ENCODE measurements at places on chromosomes 5 and 9.

- no peaks in the 10 kb centered on the region for H3K36me3 ChIP-seq
- H3K4me3 ChIP-seq = no peak overlapping the region
- no peak for DNase-seq
- no peaks in the 10 kb centered on the region for H3K4me1 ChIP-seq
Measured at GRCh38 chr5:159050316-159051143, 49.2 kb downstream of the EBF1 start.

DNA sequence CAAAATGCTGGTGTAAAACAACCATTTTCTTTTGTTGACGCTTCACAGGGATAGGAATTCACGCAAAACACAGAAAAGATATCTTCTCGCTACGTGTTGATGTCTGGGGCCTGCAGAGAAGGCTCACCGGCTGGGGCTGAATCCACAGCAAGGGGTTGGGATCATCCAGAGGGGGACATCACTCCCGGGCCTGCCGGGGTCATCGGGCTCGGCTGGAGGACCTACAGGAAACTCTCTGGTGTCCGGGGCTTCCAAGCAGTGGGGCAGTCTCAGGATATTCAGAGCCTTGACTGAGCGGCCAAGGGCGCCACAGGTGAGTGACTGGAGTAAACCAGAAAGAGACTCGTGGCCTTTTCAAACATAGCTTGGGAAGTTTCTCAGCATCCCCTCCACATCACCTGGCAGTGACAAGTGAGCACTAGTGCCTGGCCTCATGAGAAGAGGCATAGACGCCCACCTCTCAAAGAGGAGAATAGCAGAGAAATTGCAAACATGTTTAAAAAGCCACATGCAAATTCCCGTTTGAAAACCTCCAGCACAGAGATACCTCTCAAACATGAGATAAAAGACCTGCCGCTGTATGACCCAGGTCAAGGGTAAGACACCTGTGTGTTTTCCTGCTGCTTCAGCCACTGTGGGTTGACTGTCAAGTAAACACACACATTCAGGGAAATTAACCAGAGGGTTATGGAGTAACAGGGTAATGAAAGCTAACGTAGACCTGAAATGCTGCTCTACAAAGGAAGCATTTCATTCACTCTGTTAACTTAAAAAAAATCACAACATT lies 50.8 kb upstream of the SIMC1 start:
- no peaks in the 10 kb centered on the region for H3K27me3 ChIP-seq
- H3K4me1 ChIP-seq = no peaks in the 10 kb centered on the region
- H3K27ac ChIP-seq = no peak overlapping the region
- H3K36me3 ChIP-seq = no peaks in the 10 kb centered on the region
- H3K4me3 ChIP-seq = no peak overlapping the region
- DNase-seq = no peak

- H3K4me3 ChIP-seq = no peak overlapping the region
- H3K27ac ChIP-seq = no peak overlapping the region
- DNase-seq = no peak
- no peaks in the 10 kb centered on the region for H3K27me3 ChIP-seq
- no peaks in the 10 kb centered on the region for H3K36me3 ChIP-seq
- no peaks in the 10 kb centered on the region for H3K4me1 ChIP-seq
Measured at GRCh38 chr5:112109331-112110007, 309.6 kb downstream of the EPB41L4A start.

DNA sequence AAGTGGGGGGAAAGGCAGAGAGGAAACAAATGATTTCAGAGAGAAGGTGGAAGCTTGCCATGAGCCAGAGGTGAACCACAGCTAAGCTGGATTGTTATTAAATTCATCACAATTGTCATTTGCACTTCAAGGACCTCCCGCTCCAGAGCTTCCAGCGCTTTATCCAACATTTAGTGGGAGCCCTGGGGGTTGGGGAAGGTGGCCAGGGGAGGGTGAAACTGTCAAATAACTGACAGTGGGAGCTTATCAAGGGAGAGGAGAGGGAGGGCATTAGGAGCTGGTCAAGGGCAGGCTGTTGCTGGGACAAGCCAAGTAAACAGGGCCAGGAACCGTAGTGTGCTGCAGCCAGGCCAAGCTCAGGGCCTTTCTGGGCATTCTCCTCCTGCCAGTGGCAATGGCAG lies 71.5 kb downstream of the SIL1 start:
- DNase-seq = no peak
- H3K4me3 ChIP-seq = no peak overlapping the region
- no peaks in the 10 kb centered on the region for H3K36me3 ChIP-seq
- H3K27ac ChIP-seq = no peak overlapping the region
- no peaks in the 10 kb centered on the region for H3K4me1 ChIP-seq
- no peaks in the 10 kb centered on the region for H3K27me3 ChIP-seq

DNA sequence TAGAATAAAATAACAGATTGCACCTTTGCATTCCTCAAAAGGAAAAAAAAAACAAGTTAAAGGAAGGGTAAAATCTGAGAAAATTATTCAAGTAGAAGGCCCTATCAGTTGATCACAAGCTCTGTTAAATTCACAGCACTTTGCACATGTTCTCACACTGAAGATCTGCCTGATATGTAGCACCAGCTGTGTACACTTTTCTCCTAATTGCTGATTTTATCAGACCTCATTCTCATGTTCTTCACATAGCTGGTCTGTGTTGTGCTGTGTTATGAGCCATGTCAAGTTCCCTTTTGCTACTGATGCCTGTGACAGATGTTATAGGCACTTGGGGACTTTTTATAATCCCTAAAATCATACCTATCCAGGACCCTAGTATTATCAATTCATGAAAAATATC lies 390.4 kb upstream of the PRR16 start:
- no peaks in the 10 kb centered on the region for H3K4me1 ChIP-seq
- no peak overlapping the region for H3K4me3 ChIP-seq
- DNase-seq = no peak
- no peaks in the 10 kb centered on the region for H3K27me3 ChIP-seq
- H3K36me3 ChIP-seq = no peaks in the 10 kb centered on the region

DNA sequence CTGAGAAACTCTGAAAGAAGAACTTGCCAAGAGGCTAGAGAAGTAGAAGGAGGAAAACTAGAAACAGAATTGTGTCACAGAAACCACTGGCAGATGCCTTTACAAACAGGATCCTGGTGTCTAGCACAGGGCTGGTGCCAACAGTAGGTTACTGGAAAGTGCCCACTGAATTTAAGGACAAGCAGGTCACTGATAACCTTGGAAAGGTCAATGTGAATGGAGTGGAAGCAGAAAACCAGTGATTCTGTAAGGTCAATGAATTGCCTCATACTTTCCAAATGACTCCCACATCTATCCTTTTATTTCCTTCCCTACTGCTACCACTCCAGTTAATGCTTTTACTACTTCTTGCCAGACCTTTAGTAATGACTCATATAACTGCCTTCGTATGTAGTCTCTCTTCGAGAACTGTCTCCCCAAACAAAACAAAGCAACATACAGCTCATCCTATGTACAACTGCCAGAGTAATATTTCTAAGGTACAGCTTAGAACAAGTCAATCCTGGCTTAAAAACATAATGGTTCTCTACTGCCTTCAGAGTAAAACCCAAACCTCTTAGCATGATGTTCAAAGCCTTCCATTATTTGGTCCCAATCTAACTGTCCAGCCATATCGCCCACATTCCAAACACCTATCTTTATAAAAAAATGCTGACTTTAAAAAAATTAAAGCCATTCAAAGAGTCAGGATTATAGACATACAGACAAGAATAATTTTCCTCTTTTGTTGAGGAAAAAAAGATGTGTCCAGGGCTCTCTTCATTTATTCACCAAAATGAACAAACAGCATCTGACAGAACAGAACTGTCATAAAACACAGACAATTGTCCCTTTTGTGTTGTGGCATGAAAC lies 52.5 kb downstream of the NR3C1 start:
- no peak overlapping the region for H3K27ac ChIP-seq
- no peak overlapping the region for H3K4me3 ChIP-seq
- no peaks in the 10 kb centered on the region for H3K36me3 ChIP-seq
- DNase-seq = no peak
- peaks cover 14% of the 10 kb centered on the region for H3K4me1 ChIP-seq

- H3K36me3 ChIP-seq = no peaks in the 10 kb centered on the region
- H3K4me1 ChIP-seq = no peaks in the 10 kb centered on the region
- H3K4me3 ChIP-seq = peak overlapping the region; percentile 22
- DNase-seq = no peak
- H3K27me3 ChIP-seq = no peaks in the 10 kb centered on the region
Measured at GRCh38 chr5:1930880-1931603, 48.3 kb upstream of the IRX4 start.

DNA sequence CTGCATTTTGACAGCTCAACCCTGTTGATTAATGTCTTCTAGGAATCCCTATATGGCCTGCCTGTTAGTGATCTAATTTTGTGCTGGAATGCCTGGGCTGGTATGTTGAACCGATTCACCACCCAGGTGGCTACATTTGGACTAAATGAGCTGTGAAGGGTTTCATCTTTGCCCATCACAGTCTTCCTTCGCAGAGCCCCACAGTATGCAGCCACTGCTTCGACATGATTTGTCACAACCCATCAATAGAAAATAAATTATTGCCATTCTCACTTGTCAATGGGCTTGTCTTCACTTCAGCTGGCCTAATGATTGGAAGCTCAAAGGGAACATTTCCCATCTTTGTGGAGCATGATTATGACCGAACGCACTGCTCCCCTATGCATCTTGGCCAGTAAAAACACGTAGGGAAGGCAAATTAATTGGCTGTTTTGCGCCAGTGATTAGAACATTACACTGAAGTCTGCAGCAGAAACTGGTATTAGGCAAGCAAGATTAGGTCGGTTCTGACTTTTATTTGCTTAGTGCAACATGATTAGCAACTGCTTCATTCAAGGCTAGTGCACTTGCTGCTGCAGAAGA lies 408.5 kb downstream of the KIAA0825 start:
- no peak overlapping the region for H3K27ac ChIP-seq
- no peaks in the 10 kb centered on the region for H3K4me1 ChIP-seq

DNA sequence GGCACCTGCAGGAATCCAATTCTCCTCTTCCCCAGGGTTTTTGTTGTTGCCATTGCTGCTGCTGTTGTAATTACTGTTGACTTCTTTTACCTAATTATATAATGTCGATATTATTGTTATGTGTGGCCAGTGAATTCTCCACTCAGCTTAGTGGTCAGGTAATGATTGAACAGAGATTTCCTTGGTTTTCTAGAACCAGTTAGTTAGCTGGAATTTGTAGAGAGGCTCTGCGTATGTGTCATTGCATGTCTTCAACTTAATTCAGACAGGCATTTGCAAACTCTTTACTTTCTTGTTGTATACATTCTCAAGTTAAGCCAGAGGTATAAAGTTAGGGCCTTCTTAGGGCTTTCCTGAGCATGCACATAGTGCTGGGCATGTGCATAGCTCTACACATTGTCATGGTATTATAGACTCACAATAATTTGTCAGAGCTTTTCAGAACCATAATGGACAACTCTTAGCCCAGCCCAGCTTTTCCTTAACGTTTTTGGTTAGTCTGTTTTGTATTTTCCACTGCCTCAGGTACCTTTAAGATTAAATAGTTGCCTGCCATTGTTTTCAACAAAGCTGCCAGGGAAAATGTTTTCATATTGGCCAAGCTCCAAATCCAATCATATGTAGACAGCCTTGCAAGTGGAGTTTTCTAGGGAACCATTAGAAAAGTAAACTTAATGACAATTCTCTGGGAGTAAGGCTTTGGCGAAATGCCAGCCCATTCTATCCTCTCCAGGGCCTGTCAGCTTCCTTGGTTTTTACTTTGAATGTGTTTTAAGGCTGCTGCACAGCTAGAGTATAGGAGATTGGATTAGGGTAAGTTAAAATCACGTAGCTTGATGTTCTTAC lies 68.1 kb downstream of the UBE2R2 start:
- H3K27me3 ChIP-seq = no peaks in the 10 kb centered on the region
- no peak for DNase-seq
- H3K27ac ChIP-seq = no peak overlapping the region

DNA sequence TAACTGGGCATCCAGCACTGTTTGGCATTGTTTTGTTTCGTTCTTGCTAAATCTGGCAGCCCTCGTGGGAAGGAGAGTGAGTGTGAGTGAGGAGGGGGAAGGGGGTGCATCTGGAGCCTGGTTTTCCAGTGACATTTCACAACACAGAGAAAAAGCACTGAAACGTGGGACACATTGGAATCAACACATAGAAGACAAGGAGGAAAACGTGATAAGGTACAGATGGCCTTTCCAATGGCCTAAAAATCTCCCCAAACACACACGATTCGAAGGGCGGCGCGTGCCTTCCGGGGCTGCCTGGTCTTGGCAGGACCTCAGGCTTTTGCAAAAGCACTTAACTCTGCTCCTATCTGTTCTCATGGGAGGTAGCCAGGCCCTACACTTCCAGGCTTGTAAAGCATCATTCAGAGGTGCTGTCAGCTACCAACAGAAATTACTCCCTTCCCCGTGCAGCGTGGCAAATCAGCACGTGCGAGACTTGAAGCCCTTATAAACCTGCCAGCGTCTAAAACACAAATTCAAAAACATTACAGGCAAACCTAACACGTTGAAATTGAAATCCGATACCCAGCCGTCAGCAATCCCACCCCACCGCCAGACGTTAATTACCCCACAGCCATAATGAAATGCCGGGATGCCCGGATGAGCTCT lies 129.4 kb downstream of the OLFM1 start:
- H3K27me3 ChIP-seq = no peaks in the 10 kb centered on the region
- H3K4me3 ChIP-seq = no peak overlapping the region
- H3K36me3 ChIP-seq = no peaks in the 10 kb centered on the region
- no peak for DNase-seq
- no peaks in the 10 kb centered on the region for H3K4me1 ChIP-seq

- H3K4me3 ChIP-seq = no peak overlapping the region
- no peak overlapping the region for H3K27ac ChIP-seq
Measured at GRCh38 chr5:389891-390622, 52.9 kb upstream of the EXOC3 start.

DNA sequence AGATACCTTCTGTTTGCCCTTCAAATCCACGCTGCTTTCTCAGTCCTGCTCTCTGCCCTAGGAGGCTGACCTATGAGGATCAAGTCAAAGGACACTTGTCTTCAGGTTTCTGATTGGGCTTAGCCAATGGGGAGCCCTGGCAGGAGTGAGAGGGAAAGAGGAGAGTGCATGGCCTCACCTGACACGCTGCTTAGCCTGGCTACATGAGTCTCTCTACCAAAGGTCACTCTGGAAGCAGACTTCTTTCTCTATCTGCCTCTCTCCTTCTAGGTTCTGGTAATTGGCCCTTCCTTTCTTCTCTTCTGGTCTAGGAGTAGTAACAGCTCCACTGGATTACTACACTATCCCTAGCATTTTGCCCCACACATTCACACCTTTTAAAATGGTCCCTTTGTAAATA lies 13.1 kb downstream of the ARSB start:
- H3K27ac ChIP-seq = no peak overlapping the region
- no peak for DNase-seq
- no peaks in the 10 kb centered on the region for H3K4me1 ChIP-seq
- H3K36me3 ChIP-seq = no peaks in the 10 kb centered on the region
- H3K27me3 ChIP-seq = no peaks in the 10 kb centered on the region

DNA sequence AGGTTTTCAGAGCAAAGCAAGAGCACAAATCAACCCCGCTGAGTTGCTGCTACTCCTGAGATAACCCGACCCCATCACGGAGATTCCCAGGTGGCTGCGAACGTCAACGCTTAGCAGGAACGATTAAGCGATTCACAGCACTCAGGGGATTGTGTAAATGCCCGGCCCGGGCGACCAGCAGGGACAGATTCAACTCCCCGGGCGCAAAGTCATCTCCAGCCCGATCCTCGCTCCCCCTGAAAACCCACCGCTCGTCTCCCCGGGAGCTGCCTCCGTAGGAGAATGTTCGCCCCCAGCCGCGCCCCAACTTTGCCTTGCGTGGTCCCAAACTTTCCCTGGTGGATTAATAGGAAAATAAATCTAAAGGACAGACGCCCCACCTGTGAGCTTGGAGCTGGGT lies 685 bp downstream of the SLC24A2 start:
- H3K4me3 ChIP-seq = no peak overlapping the region
- no peaks in the 10 kb centered on the region for H3K27me3 ChIP-seq
- no peak for DNase-seq
- H3K27ac ChIP-seq = no peak overlapping the region

GRCh38 chr9:99105152-99106043 lies 485 bp downstream of the TGFBR1 start:
- H3K27me3 ChIP-seq = no peaks in the 10 kb centered on the region
- H3K27ac ChIP-seq = peak overlapping the region; percentile 85
- peak; percentile 57 for DNase-seq
- peak overlapping the region; percentile 81 for H3K4me3 ChIP-seq

Measured in Peyer's patch (tissue), 4 donors.